ENCODE measurements at places on chromosomes 12 and 14.

DNA sequence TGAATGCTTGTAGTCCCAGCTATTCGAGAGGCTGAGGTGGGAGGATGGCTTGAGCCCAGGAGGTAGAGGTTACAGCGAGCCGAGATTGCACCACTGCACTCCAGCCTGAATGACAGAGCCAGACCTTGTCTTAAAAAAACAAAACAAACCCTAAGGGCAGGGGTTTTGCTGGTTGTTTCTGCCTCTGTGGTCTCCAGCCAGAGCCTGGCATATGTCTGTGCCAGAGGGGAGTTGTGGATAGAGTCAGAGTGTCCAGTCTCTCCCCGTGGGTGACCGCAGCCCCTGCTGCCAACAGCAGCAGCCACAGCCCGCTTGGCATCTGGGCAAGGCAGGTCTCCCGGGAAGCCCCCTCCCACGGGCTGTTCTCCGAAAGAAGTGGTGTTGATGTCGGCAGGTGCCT is 37.6 kb downstream of the MVK start:
- no peak for DNase-seq

DNA sequence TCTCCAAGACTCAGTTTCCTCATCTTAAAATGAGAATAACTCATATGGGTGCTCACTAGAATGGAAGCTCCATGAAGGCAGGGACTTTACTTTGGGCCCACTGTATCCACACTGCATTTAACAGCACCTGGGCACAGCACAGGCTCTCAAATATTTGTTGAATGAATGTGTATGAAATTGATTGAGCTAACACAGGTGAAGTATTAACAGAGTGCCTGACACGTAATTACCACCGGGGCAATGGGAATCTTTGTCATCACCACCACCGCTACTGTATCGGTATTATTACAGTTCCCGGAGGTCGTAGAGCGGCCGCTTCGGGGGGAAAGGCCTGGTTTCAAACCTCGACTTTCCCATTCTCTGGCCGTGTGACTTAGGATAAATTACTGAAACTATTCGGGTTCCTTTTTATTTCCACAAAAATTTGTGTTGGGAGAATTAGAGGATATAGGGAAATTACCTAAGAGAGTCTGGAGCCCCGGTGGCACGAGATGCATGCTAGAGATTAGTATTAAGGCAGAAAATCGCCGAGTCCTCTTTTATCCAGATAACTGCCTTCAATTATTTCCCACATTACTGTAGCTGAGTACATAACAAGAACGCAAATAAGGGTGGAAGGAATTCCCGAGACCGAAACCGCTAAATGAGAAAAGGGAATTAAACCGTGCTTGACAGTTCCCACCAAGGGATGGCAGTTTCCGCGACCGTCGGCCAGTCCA is 1.0 kb upstream of the RIC8B start:
- DNase-seq = no peak

GRCh38 chr14:74670726-74671411 is 42.0 kb downstream of the AREL1 start:
- DNase-seq = no peak

GRCh38 chr14:67079846-67080245 is 109.4 kb upstream of the GARIN2 start:
- DNase-seq = no peak

DNA sequence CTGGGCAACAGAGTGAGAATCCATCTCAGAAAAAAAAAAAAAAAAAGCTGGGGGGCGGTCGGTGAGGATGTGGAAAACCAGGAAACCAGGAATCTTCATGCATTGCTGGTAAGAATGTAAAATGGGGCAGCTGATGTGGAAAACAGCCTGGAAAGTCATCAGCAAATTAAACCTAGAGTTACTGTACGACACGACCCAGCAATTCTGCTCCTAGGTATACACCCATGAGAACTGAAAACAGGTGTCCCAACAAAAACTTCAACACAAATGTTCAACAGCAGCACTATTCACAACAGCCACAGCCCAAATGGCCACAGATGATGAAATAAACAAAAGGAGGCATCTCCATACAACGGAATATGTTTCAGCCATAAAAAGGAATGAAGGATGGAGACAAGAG is 97.3 kb downstream of the NCOR2 start:
- no peak for DNase-seq

Measured in endothelial cell (in vitro differentiated cells).